NCI-H146 (cell line): ENCODE measurements at places on chromosomes 16 and 17.

GRCh38 chr17:45364531-45365390 lies 47.9 kb upstream of the MAP3K14 start:
- peak; percentile 41 for DNase-seq

DNA sequence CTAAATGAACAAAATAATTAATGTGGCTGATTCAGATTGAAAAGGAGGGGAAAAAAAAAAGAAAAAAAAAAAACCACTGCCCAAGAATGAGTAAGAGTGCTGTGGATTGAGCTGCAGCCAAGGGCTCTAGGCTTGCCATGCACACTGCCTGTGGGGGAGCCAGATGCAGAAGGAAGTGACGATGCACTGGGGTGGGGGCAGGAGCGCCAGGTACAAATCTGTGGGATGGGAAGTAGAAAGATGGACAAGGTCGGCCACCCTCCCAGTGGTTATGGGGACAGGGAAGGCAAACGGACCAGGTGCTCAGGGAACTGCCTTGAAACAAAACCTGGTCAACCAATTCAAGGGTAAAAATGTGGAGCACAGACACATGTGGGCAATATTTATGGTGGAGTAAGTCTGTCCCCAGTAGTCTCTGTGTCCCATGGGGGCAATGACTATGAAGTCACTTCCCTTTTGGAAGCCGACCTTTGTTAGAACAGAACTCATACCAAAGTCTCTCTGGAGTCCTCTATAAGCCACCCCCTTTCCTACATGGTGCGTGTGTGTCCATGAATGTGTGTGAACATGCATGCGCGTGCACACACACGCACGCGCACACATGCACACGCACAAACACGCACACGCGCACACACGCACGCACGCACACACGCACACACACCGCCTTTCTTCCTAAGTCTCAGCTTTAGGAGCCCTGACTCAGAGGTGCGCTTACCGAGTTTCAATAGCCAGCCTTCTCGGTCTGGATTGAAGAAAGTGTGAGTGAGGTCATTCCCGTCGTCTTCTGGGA lies 84.3 kb downstream of the CYTH1 start:
- DNase-seq: no peak

DNA sequence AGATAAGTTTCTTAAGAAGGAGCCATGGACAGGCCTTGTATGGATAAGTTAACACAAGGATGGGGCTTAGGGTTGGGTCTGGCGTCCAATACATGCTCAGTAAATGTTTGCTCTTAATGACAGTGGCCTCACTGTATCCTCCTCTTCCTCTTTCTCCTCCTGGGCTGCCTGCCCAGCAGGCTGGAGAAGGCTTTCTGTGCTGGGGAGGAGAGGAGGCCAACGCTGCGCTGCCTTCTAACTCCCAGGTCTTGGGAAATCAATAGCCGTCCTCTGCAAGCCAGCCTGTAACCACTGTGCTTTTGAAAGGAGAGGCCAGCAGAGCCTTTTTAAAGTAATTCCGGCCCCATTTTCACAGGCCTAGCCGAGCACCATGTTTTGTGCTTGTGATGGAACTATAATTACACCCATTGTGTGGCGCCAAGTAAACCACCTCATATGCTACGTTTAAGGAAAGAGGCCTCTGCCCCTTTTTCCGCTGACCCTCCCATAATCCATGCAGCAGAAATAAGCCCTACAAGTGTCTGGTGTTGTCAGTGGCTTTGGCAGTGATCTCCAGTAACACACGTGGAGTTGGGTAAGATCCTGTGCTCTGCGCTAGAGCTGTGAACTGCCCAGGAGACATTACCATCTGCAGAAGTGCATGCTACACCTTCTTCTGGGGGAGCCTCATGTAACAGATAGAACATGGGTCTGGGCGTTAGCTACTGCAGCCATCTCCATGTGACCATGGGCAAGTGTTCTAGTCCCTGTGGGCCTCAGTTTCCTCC lies 368.2 kb downstream of the SNX29 start:
- no peak for DNase-seq

DNA sequence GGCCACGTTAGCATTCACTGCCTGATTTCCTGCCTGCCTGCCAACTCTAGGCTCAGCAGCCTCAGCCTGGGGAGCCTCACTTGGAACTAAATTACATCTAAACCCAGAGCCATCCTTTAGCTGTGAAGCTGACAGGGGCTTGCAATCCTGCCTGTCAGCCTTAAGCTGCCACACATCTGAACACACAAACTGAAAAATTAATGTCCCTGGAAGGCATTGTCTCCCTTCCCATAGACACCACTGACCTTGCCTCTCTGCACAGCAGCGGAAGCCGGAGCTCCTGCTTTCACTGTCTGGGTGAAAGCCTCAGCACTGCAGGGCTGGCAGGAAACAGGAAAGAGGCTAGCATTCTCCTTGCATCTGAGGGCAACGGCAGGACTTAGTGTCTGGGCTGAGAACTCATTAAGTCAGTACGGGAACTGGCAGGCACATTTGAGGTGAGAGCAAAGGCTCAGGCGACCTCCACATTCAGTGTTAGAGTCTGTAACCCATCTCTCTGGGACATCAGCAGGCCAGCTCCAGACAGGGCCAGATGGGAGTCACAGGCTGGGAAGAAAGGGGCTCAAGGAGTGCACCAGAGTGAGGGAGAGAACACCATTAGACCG lies 452.4 kb upstream of the C16orf82 start:
- DNase-seq: no peak

GRCh38 chr16:29927070-29927905 lies 1.3 kb upstream of the KCTD13 start:
- DNase-seq: peak; percentile 66

GRCh38 chr17:82977606-82978005 lies 101.8 kb upstream of the METRNL start:
- DNase-seq: no peak
